ENCODE measurements at places on chromosomes 1 and 21. TPM values are rescaled to one million over a fixed set of nuclear protein-coding genes. Genes with fewer than 3 reads are reported as not detected.

Gene CFHR2
- total RNA-seq: not detected

Gene LENEP
- not detected for total RNA-seq

- DNase-seq: no peak
Measured at GRCh38 chr1:225819346-225820192, 9.6 kb downstream of the EPHX1 start.

Gene RGSL1
- total RNA-seq: not detected

DNA sequence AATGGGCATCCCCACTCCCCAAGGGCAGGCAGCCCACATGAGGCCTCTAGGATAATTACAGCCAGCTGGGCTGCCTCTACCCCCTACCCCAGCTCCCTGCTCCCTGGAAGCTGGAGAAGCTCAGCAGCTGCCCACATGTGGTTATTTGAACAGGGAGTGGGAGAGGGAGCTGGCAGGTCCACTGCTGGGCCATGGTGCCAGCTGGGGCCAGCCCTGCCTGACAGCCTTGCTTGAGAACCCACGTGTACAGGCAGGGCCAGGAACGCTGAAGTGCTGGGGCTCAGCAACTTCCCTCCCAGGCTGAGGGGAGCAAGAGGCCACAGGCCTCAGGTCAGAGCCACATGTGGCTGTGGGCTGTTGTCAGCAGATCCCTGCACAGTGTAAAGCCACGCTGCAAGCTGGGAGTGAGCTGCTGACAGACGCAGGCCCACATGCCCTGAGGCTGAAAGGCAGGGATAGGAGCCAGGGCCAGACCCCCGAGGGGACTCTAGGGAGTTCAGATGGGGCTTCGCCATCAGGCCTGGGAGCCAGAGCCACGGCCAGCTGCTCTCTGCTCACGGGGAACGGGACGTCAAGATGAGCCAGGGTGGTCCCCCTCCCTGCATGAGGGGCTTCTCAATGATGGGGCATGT is 129.0 kb downstream of the SYF2 start:
- DNase-seq: no peak

Gene PCBP3
- 4.8 TPM for total RNA-seq

- DNase-seq: no peak
Measured at GRCh38 chr1:65420590-65421350, at the start of the genes LEPR and LEPROT. LEPR (plus strand) TSS chr1:65420668; CDS start chr1:65565566, 144,898 bp downstream. LEPROT (plus strand) TSS chr1:65420668; CDS start chr1:65420725, 57 bp downstream.

All from activated T-cell treated with anti-CD3 and anti-CD28 coated beads, Interleukin-2, amount 50 U/mL, for 4 hours (primary cell).